ENCODE measurements at places on chromosomes 6 and 20. TPM values are rescaled to one million over a fixed set of nuclear protein-coding genes. Genes with fewer than 3 reads are reported as not detected.

The CST3 gene
- total RNA-seq, result 430 TPM

The HCK gene
- not detected for total RNA-seq

The MDFI gene
- total RNA-seq, result 7.0 TPM

The PTK6 gene
- not detected for total RNA-seq

The LINC00237 gene
- not detected for total RNA-seq

The SCRT2 gene
- not detected for total RNA-seq

The OXT gene
- total RNA-seq, result not detected

The ZNF318 gene
- total RNA-seq, result 6.2 TPM

The TAF11 gene
- total RNA-seq, result 26.4 TPM

The IMPG1 gene
- total RNA-seq, result not detected

The TNNC2 gene
- total RNA-seq, result 0.84 TPM

The DDR1 gene
- total RNA-seq, result 13.1 TPM

The AVP gene
- total RNA-seq, result not detected

The SLC17A5 gene
- total RNA-seq, result 18.7 TPM

The GTF2H4 gene
- 10.9 TPM for total RNA-seq

The DOK5 gene
- 9.8 TPM for total RNA-seq

The EEF1A2 gene
- 0.30 TPM for total RNA-seq

The HLA-B gene
- total RNA-seq, result 39.8 TPM

The E2F1 gene
- 19.5 TPM for total RNA-seq

The LZTS3 gene
- 1.5 TPM for total RNA-seq

The SEMG1 gene
- not detected for total RNA-seq

The TCF15 gene
- total RNA-seq, result under 0.01 TPM

The SPTLC3 gene
- 4.8 TPM for total RNA-seq

The TENT5A gene
- 1.7 TPM for total RNA-seq

The LY6G6C gene
- total RNA-seq, result not detected

The SRMS gene
- not detected for total RNA-seq

The TRIM31 gene
- not detected for total RNA-seq

The STX11 gene
- total RNA-seq, result 1.2 TPM

The RSPO3 gene
- not detected for total RNA-seq

The FRMD1 gene
- total RNA-seq, result not detected

The PPP1R16B gene
- total RNA-seq, result not detected

Data from bronchus fibroblast of lung (primary cell).